ENCODE measurements at places on chromosomes 6 and 20. TPM values are rescaled to one million over a fixed set of nuclear protein-coding genes. Genes with fewer than 3 reads are reported as not detected.

Gene LIME1
- total RNA-seq: 3.5 TPM

Gene DEFB112
- not detected for total RNA-seq

- no peak for DNase-seq
Measured at GRCh38 chr20:32495949-32496348, 89.2 kb downstream of the NOL4L start.

DNA sequence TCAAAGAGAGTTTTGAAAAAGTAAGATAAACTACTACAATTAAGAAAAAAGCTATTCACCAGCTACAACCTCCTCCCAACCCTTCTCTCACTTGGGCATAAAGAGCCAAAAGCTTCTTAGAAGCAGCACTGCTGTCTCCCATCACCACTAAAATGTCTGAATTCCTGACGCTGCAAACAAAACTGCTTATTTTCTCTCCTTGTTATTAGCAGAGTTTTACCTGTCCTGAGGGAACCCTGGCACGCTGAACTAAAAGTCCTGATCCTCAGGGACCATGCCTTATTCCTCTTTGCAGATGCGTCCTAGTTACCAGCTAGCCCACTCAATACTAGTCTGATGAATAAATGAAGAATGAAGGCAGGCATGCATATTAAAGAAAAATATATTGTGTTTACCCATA is 1.1 kb downstream of the HACE1 start:
- DNase-seq: peak; percentile 2

DNA sequence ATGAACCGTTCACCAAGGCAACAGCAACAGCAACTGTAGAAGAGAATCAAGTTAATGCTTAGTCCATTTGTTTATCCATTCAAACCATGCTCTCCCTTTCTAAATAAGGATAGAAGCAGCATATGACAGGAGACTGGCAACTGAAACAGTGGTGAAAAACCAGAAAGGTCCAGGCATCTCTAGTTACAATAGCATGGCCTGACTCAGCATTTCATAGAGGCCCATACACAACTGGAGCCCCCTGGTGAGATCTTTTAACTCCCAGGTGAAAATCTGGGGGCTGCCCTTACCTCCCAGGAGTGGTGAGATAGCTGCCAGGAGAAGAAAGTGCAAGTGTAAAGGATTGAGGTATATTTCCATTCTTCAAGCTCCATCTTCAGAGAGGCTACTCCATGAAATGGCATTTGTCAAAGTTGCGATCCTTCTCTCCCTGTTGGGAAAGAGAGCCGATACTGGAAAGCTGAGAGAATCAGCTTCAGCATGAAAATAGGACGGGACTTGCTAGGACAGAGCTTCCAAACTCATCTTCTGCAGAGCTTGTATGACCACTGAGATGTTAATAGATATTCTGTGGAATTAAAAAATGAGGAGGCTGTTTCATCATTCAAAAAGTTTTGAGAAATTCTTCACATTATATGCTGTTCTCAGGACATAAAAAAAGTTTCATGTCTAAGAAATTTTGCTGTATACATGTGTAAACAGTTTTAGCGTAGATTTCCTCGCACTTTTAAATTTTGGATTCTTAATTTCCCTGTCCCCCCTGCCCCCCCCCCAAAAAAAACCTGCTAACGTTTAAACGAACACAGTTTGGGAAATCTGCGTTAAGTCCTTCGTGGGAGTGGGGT is 10.9 kb upstream of the SLC2A12 start:
- no peak for DNase-seq

DNA sequence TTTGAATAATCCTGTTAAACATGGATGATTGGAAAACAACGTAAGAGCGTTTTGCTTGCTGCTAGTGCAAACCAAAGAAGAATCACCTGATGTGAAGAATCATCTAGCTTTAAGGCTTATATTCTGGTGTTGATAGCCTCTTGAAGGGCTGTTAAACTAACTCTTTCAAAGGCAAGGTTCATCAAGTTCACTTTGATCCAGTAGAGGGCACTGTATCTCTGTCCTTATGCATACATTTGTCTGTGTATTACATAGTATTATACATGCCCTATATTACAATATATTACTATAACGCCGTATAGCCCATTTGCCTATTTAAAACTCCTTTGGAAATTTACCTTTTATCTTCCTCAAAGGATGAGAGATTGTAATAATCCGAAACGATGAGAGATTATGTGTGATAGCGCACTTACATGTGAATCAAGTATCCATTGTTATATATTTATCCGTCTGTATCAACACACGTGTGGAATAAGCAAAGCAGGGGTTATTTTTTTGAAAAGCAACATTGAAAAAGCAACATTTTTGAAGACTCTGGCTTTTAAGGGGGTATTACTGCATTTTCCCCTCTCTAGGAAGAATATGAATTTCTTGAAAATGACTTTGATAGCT is 50.8 kb upstream of the NRN1 start:
- peak; percentile 21 for DNase-seq

DNA sequence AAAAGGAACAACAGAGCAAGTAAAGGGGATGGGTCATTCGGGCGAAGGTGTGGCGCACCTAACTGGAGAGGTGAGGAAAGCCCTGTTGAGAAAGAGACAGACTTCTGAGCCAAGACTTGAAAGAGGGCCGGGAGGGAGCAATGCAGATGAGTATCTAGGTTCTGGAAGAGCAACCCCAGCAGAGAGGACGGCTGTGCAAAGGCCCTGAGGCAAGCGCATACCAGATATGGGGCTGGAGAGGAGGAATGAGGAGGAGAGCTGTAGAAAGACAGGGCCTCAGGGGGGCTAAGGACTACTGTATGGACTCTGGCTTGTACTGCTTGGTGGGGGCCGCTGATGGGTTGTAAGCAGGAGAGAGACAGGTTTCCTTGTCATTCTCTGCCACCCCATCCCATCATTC is 21.9 kb downstream of the TRERF1 start:
- no peak for DNase-seq

DNA sequence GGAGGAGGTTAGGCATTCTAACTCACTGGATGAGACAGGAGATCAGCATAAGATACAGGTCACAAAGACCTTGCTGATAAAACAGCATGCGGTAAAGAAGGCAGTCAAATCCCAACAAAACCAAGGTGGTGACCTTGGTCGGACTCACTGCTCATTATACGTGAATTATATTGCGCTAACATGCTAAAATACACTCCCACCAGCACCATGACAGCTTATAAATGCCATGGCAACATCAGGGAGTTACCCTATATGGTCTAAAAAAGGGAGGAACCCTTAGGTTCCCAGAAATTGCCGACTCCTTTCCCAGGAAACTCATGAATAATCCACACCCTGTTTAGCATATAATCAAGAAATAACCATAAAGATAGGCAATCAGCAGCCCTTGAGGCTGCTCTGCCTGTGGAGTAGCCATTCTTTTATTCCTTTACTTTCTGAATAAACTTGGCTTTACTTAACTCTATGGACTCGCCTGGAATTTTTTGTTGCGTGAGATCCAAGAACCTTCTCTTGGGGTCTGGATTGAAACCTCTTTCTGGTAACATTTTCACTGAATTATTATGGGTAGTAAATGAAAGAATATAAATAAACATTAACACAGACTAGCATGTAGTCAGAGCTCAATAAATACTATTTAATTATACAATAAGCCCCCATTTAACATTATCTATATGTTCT is 3.0 kb upstream of the LAMA4 start:
- DNase-seq: no peak

GRCh38 chr6:138264372-138264880 is 46.1 kb upstream of the PBOV1 start:
- no peak for DNase-seq

DNA sequence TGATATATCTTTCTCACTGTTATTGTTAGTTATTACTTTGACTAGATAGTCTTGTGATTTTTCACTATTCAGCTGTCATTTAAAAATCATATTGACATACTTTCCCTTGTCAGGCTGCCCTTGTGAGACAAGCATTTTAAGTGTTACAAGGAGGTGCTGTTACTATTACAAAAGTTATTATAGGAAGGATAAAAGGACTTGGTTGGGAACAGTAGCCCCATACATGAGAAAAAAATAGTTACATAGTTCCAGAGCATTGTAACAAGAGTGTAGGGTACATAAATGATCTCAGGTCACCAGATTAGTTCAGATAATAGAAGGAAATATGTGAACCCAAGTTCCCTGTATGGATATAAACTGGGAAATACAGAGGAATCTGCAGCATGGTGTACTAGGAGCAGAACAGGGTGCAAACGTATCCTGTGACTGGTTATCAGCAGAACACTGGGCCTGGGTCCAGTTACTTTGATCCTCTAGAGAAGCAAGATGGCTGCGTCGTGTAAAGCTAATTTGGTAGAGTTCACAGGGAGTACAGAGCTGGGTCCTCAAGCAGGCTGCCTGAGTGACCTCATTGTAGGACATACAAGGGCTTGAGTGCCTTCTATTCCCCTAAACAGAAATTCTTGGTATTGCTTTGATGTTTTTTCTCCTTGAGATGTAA is 38.5 kb upstream of the HDDC2 start:
- DNase-seq: no peak

GRCh38 chr6:123622780-123623179 is 14.0 kb downstream of the TRDN start:
- no peak for DNase-seq

Data from fibroblast of lung (primary cell).